GM23248 (cell line): ENCODE measurements at places on chromosomes 11 and 22. TPM values are rescaled to one million over a fixed set of nuclear protein-coding genes. Genes with fewer than 3 reads are reported as not detected.

Gene TIGD3
- not detected in 2 replicates for total RNA-seq

Gene MIOX
- total RNA-seq = not detected in 2 replicates

Gene CSNK2A3
- total RNA-seq = 2.5 and 3.3 TPM in 2 replicates

Gene LRRC4C
- total RNA-seq = not detected in 2 replicates

Gene OR52K1
- total RNA-seq = not detected in 2 replicates

Gene CLCF1
- 33.0 and 39.1 TPM in 2 replicates for total RNA-seq

Gene SGSM1
- total RNA-seq = not detected in 2 replicates

Gene FGF19
- total RNA-seq = not detected in 2 replicates

Gene ANKRD42
- 17.8 and 22.0 TPM in 2 replicates for total RNA-seq

Gene TENM4
- total RNA-seq = 0.11 and 0.25 TPM in 2 replicates

Gene SCN4B
- not detected in 2 replicates for total RNA-seq

Gene ART1
- not detected in 2 replicates for total RNA-seq

Gene EHF
- not detected in 2 replicates for total RNA-seq

DNA sequence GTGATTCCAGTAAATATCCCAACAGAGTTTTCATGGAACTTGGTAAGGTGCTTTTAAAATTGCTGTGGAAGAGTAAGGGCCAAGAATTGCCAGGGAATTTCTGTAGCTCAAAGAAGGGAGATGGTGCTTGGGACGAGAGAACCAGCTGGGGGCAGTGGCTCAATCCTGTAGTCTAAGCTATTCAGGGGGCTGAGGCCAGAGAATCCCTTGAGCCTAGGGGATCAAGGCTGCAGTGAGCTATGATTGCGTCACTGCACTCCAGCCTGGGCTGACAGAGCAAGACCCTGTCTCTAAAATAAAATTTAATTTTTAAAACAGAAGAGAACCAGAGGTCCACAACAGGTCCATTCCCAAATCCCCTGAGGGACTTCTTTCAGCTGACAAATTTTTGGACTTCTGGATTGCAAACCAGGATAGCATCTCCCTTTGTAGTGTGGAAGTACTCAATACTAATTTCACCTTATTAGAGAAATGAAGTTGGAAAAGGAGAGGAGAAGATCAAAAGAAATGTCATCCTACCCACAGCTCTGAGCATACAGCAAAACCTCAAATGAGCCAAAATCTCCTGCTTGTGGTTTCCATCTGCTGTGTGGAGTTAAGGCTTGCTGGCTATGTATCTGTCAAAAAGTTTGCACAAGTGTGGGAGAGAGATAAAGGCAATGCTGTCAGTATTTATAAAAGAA is 59.2 kb upstream of the CLPB start:
- no peak for DNase-seq

- DNase-seq = no peak
Measured at GRCh38 chr11:69229511-69229910, 64.4 kb upstream of the MYEOV start.

DNA sequence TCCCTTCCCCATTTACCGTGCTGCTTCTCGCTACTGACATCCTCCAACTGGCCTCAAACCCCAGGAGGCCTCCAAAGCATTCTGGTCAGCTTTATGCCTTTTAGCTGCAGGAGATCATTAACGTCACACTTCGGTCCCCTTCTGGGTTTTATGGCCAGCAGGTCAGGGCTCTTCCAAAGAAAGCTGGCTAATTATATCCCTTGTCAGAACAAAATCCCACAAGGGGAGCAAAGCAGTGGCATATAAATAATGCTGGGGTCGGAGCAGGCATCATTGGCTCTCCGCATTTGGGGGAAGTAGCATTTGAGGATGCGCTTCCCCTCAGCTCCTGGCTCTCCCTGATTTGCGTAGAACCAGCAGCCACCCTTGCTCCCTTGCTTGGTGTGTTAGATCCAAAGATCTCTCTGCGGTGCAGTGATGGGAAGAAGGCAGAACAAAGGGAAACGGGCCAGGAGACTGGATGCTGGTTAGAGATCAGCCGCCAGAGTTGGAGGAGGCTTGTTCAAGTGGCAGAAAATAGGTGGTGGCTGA is 117.4 kb downstream of the DBX1 start:
- no peak for DNase-seq

DNA sequence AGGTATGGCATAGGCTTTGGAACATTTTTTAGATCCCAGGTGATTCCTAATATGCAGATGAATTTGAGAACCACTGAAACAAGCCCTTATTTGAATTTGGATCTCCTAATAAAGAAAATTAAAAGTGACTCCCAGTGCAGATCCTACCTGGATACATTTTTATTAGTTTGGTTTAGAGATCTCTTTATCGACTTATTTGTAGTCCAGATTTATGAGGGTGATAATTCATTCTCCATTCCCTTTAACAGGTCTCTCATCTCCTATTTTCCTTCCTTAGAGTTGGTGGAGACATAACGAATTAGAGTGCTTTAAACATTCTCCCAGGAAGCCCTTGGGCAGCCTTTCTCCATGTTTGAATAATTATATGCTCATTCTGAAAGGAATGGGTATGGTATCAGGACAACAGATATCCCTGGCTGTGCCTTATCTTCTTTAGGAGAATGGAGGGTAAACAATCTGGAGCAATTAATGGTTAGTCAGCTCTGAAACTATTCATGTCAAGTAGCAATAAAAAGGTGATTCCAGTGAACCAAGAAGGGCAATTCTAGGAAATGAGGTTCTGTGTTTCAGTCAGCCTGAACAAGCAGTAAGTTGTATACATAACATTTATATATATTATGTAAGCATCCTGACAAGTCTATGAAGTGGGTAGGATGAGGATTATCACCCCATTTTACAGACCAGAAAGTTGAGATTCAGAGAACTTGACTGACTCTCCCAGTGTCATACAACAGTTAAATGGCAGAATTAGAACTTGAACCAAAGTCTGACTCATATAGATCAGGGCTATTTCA is 53.9 kb upstream of the RCE1 start:
- no peak for DNase-seq

DNA sequence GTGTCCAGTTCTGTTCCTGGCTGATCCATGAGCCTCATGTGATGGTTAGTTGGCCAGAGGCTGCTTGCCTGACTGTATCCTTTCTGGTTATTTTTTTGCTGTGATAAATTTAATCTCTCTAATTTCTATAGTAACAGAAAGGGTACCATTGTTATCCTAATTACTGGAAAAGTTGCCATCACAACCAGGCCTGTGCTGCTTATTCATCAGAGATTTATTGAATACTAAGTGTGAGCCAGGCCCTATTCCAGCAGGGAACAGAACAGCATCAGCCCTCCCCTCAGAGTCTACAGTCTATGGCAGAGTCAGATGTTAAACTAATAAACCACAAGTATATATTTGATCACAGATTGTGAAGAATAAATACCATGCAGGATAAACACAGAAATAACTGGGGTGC is 86.8 kb downstream of the DEPDC5 start:
- DNase-seq = no peak

GRCh38 chr11:110000031-110000502 is 93.1 kb upstream of the ZC3H12C start:
- DNase-seq = peak; percentile 96

GRCh38 chr11:26322335-26323067 is 9.4 kb upstream of the ANO3 start:
- DNase-seq = no peak

- no peak for DNase-seq
Measured at GRCh38 chr22:45291931-45292290, 7.2 kb downstream of the UPK3A start.

GRCh38 chr22:35746946-35747703 is 29.5 kb downstream of the APOL5 start:
- peak; percentile 26 for DNase-seq

GRCh38 chr11:109512680-109513079 is 90.7 kb downstream of the C11orf87 start:
- no peak for DNase-seq

DNA sequence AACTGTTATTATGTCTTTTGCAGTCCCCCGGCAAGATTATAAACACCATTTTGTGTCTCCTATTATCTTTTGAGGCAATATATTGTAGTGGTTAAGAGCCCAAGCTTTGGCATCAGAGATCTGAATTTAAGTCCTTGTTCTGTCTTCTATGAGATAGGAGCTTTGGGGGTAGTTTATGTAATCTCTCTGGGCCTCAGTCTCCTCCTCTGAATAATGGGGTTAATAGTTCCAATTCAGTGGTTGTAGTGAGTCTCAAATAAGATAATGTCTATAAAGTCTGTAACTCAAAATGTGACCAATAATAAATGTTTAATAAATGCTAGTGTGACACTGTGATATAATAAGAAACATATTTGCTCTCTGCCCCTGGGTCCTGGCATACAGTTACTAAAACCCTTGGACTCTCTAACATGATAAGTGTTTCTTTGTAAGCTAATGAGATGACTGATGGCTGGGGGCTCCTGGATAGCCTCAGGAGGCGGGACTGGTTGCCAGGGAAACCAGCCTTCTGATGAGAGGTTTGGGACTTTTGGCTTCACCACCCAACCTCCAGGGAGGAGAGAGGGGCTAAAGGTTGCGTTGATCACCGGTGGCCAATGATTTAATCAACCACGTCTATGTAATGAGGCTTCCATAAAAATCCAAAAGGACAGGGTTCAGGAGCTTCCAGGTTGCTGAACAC is 183.4 kb upstream of the MTMR2 start:
- DNase-seq = no peak

DNA sequence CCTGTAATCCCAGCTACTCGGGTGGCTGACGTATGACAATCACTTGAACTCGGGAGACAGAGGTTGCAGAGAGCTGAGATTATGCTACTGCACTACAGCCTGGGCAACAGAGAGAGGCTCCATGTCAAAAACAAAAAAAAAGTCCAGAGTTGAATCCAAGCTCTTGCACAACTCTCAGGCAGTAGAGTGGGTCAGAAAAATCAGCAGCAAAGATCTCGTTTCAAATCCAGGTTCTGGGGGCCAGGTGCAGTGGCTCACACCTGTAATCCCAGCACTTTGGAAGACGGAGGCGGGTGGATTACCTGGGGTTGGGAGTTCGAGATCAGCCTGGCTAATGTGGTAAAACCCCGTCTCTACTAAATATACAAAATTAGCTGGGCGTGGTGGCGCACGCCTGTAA is 24.9 kb downstream of the CLPB start:
- no peak for DNase-seq

DNA sequence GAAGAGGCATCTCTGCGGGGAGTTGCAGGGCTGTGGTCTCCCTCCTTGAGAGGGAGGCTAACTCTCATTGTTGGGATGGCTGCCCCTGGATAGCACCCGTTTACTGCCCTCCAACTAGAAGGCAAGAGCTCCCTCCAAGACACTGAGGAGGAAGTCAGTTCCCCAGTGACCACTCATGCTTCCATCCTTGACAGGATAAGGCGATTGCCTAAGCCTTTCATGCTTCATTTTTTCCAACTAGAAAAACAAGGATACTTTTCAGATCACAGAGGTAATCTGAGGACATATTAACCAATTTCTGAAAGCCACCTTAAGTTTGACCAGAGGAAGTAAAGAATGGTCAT is 186.6 kb downstream of the MAML2 start:
- DNase-seq = peak; percentile 88

- DNase-seq = peak; percentile 44
Measured at GRCh38 chr22:46036558-46037408, 59.8 kb upstream of the WNT7B start.

GRCh38 chr11:94127638-94128037 is 1.0 kb upstream of the PANX1 start:
- no peak for DNase-seq

- DNase-seq = peak; percentile 77
Measured at GRCh38 chr22:42697542-42698013, 23.1 kb downstream of the A4GALT start.

DNA sequence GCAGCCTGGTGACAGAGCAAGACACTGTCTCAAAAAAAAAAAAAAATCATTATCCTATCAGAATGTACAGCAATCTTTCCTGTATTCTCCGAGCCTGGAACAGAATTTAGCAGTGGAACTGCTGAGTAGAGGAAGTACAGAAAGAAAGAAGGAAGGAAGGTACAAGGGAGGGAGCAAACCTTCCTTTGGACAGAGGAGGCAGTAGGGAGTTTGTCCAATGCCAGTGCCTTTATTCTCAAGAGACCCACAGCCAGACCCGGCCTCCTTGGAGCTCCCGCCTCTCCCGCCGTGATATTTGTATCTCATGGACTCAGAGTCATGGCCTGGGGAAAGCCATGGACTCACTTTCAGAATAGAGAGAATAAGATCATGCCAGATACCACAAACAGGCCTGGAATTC is 37.7 kb upstream of the LRRC55 start:
- DNase-seq = no peak
